ENCODE measurements at places on chromosomes 2 and 18.

DNA sequence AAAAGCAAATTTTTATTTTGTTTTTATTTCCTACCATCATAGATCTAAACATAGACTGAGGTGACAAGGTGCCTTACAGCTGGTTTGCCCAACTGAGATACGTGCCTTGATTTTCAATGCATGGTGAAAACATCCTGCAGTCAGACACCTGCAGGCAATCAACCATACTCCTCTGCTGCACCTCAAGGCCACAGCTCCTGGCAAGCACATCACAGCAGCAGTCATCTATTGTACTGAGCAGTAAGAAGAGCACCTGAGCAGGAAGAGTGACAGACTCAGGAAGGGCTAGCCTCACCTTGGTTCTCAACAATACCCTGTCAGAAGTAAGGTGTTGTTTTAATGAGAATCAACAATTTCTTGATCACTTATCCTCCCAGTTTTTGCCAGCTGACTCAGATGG lies 1206.8 kb upstream of the NRXN1 start:
- no peak for DNase-seq

DNA sequence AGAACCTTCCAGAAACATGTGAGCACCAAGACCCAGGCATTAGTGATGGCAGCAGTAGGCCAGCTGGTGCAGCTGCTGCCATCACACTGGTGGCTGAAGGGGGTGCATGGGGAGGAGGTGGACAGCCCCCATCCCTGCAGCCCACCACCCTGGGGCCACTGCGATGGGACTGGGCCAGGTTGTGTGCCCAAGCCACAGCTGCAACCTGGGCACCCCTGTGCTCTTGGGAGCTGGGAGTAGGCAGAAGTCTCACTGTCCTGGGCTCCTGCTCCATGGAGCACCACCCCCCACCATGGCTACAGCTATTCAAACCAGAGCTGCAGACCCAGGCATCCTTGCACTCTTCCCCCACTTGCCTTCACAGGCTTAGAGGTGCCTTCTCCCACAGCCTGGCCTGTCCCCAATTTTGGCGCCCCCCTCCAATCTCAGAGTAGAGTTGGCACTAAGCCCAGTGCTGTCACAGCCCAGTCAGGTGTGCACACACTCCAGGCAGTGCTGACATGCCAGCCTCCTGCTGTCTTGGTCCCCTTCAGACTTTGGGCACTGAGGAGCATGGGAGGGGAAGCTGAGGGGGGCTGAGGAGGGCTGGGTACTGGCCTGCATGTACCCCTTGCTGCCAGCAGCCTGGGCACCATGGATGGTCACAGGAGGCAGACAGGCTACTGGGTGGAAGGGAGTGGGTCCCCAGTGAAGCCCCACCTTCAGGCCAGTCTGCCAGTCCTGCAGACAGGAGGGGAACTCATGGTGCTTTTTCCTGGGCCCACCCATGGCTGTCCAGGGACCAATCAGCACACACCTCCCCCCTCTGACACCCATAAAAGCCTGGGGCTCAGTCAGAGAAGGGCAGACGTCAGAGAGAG lies 67.1 kb downstream of the CYP26B1 start:
- DNase-seq: no peak

GRCh38 chr2:238459081-238459629 lies 32.4 kb downstream of the ASB1 start:
- DNase-seq: no peak

DNA sequence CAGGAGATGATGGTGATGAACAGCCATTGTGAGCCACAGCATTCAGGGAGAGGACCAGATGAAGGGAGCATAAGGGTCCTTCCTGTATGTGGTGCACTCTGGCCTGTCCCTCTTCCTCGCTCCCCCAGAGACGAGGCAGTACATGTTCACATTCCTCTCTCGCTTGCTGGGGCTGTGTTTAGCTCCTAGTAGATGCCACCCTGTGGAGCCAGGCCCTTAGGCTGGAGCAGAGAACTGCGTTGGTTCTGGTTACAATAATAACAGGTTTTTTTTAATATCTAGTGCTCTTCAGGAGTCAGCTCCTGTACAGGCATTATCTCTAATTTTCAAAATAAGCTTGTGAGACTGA lies 171.1 kb upstream of the MYT1L start:
- DNase-seq: no peak

DNA sequence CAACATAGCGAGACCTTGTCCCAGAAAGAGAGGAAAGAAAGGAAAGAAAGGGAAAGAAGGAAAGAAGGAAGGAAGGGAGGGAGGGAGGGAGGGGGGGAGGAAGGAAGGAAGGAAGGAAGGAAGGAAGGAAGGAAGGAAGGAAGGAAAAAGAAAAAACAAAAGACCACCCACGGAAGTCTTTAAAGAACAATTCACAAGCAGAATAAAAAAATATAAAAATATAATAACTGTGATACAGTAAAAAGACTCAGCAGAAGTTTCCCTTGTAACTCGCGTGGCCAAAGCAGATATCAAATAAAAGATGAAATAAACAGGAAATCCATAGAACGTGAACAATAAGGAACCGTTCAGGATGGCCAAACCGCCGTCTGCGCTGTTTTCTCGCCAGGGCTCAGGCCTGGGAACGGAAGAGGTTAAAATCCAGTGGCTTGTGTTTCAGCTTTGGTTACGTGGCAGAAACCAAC lies 1.2 kb upstream of the SLC1A4 start:
- DNase-seq: no peak

DNA sequence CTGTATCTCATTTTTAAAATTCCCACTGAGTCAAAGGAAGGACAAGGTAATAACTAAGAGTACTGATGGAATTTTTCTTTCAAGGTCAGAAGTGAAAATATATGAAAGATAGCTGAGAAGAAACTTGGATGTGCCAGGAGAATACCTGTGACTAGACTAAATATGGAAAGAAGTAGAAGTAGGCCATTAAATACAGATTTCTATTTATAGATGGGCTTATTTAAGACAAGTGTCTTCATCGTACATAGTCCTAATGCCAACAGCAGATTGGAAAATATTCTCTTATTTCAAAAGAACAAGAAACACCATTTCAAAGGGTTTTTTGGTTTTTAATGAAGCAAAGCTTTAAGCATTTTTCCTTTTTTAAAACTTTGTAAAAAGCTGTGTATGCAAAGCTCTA lies 22.0 kb downstream of the UGP2 start:
- DNase-seq: no peak

DNA sequence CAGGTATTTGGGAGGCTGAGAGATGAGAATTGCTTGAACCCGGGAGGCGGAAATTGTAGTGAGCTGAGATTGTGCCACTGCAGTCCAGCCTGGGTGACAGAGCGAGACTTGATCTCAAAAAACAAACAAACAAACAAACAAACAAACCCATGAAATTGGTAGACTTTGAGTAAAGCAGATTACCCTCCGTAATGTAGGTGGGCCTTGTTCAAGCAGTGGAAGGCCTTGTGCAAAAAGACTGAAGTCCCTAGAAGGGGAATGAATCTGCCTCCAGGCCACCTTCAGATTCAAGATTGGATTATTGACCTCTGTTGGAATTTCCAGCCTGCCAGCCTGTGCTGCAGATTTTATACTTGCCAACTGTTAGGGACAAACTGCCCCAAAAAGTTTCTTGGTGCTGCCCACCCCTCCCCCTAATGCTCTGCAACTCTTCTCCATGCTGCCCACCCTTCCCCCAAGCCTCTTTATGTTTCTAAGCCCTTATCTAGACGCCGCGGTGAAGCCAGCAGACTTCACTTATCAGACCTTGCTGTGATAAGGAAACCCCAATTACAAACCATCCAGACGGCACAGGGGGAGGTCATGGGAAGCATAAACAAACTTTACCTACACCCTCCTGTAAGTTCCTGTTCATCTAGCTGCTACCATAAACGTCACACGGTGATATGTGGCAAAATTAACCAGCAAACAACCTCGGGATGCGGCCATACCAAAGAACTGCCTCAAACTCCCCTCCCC lies 17.0 kb downstream of the CYP27A1 start:
- DNase-seq: no peak

GRCh38 chr2:145755019-145755837 lies 1235.3 kb upstream of the ZEB2 start:
- no peak for DNase-seq

DNA sequence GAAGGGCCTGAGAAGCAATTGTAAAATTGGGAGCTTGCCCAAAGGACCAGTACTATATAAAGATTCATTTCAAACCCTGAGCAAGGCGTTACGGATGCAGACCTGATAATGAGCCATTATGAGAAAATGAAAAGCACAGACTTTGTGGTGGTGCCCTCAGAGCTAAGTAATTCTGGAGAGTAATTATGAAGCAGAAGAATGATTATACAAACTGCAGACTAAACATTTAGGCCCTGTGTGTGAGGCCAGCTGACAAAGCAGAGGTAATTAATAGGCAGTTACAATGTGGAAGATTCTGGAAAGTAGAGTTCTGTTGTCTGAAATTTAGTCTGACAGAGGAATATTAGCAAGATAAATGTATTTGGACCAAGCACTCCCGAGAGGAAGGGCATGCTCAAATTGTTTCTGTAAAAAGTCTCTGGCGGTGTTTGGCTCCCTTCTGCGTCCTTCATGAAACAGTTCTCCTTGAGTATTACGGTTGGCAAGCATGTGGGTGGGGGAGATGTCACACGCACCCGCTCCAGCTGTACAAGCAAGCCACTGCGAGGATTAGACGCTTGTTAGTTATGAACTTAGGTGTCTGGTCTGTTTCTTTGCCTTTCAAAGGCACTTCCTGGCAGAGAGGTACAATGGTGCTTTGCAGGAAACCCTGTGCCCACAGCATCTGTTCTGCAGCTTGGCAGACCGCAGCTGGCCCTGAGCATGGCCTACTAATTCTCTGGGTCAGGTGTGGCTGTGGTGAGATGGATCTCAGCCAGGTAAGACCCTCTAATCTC lies 45.5 kb downstream of the CDC42EP3 start:
- DNase-seq: no peak

- no peak for DNase-seq
Measured at GRCh38 chr2:236866542-236867340, 218.9 kb upstream of the COPS8 start.

- DNase-seq: no peak
Measured at GRCh38 chr2:143084462-143084861, 44.8 kb upstream of the ARHGAP15 start.

GRCh38 chr2:6074089-6074643 lies 382.0 kb downstream of the SOX11 start:
- DNase-seq: no peak

GRCh38 chr18:12657684-12658425 lies at the start of gene SPIRE1:
Gene SPIRE1 (minus strand): TSS chr18:12658107. CDS start chr18:12657866, 241 bp downstream.
- DNase-seq: peak; percentile 33

DNA sequence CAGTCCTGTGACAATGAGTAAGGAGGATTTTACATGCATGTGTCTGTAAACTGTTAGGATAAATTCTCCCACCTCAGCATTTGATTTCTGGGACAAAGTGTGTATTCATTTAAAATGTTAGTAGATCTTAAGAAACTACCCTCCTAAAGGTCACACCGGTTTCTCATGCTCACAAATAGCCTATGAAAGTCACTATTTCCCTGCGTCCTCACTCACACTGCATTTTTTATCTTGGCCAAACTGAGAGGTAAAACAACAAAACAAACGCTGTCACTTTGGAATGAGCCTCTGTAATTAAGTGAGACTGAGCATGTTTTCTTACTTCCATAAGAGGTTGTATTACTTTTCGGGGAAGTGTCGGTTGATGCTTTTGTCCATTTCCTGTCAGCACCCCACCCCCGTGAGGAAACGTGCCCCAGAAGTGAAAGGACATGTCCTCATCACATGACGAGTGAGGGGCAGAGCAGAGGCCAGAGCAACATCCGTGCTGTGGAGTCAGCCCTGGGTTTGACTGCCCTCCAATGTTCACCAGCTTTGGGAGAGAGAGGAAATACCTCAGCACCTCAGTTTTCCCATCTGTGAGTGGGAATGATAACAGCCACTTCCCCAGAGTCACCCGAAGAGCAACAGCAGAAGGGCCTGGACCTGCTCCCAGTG lies 3.1 kb downstream of the GYPC start:
- no peak for DNase-seq

- no peak for DNase-seq
Measured at GRCh38 chr2:12178289-12179080, 432.1 kb downstream of the LPIN1 start.

- DNase-seq: no peak
Measured at GRCh38 chr2:336360-336759, 48.5 kb upstream of the ALKAL2 start.

GRCh38 chr18:74234326-74235171 lies 57.2 kb downstream of the CYB5A start:
- peak; percentile 92 for DNase-seq

GRCh38 chr18:24188120-24188519 lies 49.3 kb downstream of the CABYR start:
- DNase-seq: no peak

DNA sequence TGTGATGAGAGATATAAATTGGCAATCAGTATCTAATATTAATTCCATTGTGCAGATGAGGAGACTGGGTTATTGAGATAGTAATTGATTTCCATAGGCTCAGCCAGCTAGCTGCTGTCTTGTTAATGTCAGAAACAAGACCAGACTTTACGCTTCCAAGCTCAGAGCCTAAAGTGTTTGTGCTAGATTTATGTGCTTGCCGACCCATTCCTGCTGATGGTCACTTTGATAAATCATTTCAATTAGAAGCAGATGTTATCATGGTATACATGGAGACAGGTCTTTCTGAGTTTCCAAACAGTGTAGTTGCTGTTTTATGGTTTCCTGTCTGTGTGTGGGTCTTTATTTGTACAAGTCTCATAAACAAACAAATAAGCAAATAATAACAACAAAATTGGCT lies 92.8 kb downstream of the AQP4 start:
- DNase-seq: no peak

DNA sequence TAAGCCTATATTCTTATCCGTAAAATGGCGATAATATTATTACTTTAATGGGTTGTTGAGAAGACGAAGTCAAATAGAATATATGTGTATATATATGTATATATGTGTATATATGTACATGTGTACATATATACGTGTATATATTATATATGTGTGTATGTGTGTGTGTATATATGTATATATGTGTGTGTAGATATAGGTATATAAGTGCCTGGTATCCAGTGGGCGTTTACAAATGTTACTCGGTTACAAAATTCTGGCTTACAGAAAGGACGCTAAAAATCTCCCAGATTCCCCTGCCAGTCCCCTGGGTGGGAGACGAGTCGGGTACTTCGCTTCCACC lies 295 bp upstream of the MTX2 start:
- DNase-seq: no peak

GRCh38 chr2:38750011-38750890 lies 910 bp downstream of the SRSF7 start:
- no peak for DNase-seq

- no peak for DNase-seq
Measured at GRCh38 chr2:238476258-238476657, 49.5 kb downstream of the ASB1 start.

- DNase-seq: no peak
Measured at GRCh38 chr2:159605441-159606178, 10.7 kb downstream of the BAZ2B start.
